Naive thymus-derived CD8-positive, alpha-beta T cell (primary cell): ENCODE measurements at places on chromosomes 6 and 20. TPM values are rescaled to one million over a fixed set of nuclear protein-coding genes. Genes with fewer than 3 reads are reported as not detected.

The VSX1 gene
- total RNA-seq = not detected

The GSTA1 gene
- not detected for total RNA-seq

The LRFN2 gene
- not detected for total RNA-seq

The PPP2R5D gene
- total RNA-seq = 27.0 TPM

The DUSP15 gene
- not detected for total RNA-seq

The OOEP gene
- total RNA-seq = not detected

The SLC35B2 gene
- total RNA-seq = 18.3 TPM

The PLN gene
- total RNA-seq = not detected

DNA sequence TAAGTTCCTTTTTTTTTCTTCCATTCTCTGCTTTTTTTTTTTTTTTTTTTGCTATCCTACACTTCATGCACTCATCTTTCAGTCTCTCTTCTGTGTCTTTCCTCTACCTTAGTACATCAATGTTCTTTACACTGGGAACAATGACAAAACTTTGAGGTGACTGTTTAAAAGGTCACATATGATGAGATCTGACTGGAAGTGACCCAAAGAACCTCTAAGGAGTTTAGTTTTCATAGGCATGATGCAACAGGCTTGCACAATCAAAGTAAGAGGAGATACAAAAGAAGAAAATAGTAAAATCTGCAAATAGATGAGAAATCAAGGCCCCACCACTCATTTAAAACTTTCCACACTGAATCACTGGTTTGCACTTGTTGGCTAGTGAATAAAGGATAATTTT, 840.8 kb downstream of the TBC1D32 start:
- no peak for DNase-seq

DNA sequence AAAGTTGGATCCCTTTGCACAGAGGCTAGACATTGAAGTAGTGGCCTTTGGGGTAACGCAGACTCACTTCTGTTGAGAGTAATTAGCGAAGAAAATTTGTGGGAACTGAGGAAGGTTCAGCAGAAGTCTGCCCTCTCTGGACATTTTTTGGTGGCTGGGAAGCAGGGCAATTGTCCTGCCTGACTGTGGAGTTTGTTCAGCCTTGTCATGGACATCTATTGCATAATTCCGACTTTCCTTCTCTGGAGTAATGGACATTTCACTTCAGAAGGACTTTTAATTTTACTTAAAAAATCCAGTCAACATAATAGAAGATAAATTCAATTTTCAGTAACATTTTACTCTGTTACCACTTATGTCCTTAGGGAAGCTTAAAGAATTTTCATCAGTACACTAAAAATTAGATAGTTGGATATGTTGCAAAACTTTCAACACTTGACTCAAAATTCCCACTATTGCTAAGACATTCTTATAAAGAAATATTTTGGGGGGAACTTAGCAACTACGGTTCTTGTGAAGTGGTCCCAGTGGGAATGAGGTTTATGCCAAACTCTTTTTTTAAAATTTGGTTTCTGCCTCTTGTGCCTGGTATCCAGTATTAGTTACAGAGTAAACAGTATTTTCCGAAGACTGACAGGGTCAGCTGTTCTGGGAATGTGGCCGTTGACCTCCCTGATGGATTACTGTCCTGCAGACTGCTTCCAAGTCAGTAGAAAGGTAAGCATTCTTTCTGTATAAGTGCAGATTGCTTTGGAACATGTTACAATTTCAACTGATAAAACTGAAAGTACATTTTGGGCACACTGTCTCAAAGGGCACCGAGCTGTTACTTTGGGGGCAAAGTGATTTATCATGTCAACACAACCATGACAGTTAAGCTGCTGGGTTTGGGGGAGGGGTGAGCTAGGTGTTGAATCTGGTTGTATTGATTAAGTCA, 100.6 kb upstream of the MLIP start:
- no peak for DNase-seq

DNA sequence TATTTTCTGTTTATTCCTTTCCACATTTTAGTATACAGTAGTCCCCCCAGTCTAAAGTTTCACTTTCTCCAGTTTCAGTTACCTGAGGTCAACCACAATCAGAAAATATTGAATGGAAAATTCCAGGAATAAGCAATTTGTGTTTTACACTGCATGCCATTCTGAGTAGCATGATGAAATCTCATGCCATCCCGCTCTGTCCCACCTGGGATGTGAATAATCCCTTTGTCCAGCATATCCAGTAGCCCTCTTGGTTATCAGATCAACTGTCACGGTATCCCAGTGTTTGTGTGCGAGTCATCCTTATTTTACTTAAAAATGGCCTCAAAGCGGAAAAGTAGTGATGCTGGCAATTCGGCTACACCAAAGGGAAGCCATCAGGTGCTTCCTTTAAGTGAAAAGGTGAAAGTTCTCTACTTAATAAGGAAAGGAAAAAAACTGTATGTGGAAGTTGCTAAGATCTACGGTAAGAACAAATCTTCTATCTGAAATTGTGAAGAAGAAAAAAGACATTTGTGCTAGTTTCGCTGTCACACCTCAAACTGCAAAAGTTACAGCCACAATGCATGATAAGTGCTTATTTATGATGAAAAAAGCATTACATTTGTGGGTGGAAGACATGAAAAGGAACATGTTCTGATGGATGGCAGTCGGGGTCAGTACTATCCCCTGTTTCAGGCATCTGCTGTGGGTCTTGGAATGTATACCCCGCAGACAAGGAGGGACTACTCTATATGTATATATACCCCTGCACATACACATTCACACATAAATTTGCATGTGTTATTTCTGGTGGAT, 11.3 kb downstream of the NOX3 start:
- DNase-seq = no peak

DNA sequence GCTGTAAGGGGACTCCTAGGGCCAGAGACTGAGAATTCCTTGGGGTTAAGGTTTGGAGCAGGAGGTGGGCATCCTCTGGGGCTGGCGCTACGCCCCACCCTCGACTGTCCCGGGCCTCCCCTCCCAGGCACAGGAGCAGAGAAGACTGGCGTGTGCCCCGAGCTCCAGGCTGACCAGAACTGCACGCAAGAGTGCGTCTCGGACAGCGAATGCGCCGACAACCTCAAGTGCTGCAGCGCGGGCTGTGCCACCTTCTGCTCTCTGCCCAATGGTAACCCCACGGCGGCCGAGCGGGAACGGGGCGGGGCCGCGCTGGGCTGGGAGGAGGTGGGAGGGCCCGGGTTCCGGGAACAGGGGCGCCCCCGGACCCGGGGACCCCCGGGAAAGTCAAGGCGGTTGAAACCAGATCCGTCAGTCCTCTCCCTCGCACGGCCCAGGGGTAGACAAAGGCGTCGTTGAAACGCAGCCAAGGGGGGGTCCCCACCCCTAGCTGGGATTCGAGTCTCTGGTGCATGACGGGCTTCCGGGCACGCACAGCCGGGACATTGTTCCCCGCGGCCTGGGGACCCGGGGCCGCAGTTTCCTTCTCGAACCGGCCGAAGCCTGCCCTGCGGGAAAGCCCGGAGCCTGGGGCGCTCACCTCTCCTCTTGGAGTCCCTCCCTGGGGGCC, 844 bp downstream of the WFDC2 start:
- no peak for DNase-seq

- no peak for DNase-seq
Observed at GRCh38 chr6:124479991-124480430, 482.2 kb upstream of the RNF217 start.

GRCh38 chr6:77638129-77638830, 14.6 kb upstream of the MEI4 start:
- DNase-seq = no peak

DNA sequence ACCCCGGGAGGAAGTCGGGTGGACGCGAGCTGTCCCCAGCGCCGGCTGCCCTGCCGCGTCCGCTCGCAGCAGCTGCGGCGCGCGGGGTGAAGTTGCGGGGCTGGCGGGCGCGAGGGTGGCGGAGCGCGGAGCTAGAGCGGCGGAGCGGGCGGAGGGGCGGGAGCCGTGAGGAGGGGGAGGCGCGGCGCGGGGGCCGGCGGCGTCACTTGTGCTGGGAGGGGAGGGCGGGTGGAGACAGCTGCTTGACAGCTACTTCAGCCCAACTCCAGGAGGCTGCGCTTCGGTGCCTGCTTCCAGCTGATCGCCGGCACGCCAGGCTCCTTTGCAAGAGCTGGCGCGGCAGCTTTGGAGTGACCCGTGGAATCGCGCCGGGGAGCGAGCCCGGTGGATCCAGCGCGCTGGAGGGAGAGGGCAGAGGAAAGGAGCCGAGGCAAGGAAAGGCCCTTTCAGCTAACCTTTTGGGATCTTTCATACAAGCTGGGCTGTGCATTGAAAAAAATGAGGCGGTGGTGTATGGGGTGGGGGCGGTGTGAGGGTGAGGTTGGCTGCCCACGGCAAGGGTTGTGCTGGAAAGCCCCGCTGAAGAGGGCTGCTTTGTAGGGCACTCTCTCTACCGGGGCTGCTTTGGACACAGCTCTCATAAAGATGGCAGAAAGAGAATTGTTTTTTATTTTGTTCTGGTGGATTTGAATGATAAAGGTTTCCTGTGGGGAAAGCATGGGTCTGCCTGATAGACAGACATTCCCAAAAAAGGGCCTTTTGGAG, 24.6 kb downstream of the RIPOR2 start:
- DNase-seq = no peak

GRCh38 chr6:34096193-34096592, 49.7 kb downstream of the GRM4 start:
- DNase-seq = no peak

GRCh38 chr6:169803271-169803811, 51.9 kb downstream of the ERMARD start:
- DNase-seq = no peak

DNA sequence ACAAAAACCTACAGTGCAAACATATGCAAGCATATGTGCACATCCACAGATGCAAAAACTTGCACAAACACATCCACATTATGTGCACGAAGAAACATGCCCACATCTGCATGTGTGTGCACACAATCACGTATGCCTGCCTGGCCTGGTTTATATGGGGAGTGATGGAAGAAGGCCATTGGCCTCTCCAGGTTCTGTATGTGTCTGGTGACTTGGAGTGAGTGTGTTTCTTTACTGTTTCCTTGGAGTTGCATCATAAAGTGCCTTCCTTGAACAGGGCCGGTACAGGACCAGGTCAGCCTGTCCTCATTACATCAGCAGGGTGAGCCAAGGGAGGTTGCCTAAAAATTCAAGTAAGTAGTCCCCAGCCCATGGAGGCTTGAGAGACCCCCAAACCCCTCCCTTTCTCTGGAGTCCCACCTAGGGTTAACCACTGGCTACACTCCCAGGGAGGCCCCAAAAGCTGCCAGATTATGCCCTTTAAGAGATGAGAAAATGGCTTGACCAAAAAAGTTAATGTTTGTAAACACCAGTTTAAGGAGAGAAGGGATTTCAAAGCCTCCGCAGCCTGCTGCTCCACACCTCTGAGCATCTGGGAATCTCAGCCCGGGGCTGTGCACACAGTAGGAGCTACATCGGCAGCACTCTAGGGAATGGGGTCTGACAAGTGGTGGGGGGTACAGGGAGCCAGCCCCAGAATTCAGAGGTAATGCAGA, 140.8 kb downstream of the VEGFA start:
- no peak for DNase-seq

DNA sequence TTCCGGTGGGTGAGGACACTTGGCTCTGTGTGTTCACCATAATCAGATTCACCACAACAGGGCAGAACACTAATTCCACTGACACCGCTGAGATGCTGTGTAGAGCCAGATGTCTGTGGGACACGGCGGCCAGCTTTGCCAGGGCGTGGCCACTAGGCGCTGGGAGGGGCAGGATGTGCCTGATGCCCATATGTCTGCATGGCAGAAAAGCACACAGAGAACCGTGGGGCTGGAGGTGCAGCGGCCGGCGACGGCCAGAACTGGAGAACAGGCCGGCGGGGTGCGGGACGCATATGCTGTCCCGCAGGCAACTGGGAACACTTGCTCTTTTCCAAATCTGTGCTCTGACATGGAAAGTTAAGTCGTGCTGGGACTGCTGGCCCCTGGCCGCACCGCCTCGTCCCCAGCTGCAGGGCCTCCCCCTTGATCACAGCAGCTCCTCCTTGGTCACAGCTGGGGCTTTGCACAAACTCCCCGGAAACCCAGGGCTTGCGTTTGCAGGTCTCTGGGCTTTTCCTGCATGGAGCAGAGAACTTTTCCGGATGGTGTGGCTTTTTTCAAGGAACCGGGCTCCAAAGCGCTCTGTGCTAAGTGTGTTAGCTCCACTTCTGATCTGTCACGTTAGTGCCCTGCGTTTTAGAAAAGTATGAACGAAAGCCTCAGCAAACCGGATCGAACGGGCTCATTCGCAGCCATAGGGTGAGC, 31.1 kb downstream of the NTSR1 start:
- no peak for DNase-seq

DNA sequence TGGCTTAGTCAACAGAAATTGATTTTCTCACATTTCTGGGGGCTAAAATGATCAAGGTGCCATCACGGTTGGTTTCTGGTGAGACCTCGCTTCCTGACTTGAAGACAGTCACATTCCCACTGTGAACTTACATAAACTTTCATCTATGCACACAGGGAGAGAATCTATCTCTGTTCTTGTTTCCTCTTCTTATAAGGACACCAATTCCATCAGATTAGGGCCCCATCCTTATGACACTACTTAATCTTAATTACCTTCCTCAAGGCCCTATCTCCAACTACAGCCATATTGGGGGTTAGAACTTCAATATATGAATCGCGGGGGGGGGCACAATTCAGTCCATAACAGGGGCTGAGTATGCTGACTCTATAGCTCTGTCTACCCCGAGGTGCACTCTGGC, 10.6 kb upstream of the SCGN start:
- no peak for DNase-seq

GRCh38 chr6:170314983-170315382, 8.4 kb downstream of the FAM120B start:
- DNase-seq = no peak

DNA sequence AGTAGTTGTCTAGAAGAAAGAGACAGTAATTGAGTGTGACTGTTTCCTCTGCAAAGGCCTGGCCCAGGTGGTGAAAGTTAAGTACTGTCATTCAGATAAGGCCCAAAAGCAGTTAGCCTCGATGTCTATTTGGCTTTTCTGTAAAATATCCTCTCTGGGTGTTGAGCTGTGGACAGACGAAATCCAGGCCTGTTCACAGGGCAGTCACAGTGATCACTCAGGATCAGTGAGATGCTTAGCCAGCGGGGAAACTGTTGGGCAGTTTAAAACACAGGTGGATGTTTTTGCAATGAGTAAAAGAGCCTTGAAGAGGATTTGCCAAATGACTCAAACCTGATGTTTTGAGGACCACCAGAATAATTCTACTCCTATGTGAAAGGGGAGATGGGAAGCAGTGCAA, 22.0 kb upstream of the PRDM1 start:
- no peak for DNase-seq

DNA sequence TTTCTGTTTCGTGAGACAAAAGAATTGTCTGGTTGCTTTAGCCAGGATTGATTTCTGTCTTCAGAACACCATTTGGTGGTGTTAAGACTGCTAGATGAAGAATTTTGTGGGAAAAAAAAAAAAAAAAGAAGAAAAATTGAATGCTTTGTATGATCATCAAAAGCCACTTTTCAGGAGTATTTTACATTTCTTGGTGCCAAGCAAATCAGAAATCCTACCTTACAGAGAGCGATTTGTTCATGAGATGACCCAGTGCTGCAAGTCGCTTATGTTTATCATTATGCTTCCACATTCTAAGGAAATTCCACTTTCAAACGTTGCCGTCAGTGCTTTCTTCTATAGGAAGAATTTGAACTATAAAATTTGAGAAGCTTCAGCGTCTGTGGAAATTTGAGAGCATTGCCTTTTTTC, 228.7 kb downstream of the BCKDHB start:
- DNase-seq = no peak

GRCh38 chr6:33927616-33928015, 123.8 kb upstream of the MLN start:
- DNase-seq = no peak
